ENCODE measurements at places on chromosomes 1 and 21.

DNA sequence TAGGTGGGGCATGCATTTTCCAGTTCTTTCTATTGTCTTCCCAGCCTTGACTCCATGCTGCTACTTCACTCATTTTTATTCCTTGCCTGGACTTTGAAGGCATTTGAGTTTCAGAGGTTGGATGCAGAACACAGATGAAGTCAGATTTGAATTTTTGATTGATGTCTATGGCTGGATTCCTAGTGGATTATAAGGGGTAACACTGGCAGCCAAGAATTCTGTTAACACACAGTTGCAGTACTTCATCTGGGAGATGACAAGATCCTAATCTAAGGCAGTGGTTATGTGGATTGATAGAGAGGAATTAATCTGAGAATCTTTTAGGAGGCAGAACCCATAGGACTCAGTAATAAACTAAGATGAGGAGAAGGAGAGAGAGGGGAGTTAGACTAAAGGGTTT lies 439.0 kb upstream of the USP24 start:
- no peak for DNase-seq

DNA sequence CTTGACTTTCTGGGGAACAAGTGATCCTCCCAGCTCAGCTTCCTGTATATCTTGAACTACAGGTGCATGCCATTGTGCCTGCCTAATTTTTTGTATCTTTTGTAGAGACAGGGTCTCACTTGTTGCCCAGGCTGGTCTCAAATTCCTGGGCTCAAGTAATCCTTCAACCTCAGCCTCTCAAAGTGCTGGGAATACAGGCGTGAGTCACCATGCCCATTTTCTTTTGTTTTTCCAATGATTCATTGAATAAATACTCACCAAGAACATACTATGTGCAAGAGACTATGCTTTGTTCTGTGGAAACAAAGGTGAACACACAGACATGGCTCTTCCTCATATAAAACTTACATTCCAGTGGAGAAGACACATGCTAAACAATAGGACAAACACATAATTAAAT lies 407.8 kb upstream of the DAB1 start:
- no peak for DNase-seq

DNA sequence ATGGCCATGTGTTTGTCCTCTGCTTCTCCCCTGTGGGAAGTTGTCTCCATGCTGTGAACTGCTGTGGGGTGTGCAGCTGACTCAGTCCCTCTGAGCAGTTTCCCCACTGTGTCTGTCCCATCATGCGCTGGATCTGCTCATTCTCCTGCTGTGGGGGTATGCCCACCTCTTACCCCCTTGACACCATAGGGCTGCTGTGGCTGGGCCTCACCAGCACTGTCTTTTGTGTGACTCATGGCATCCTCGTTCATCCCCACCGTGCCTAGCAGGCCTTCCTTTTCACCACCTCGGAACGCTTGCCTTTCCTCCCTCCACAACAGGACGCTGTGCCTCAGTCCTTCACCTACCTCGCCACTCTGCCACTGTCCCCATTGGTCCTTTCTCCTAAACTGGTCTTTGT lies 27.3 kb downstream of the VANGL2 start:
- no peak for DNase-seq

DNA sequence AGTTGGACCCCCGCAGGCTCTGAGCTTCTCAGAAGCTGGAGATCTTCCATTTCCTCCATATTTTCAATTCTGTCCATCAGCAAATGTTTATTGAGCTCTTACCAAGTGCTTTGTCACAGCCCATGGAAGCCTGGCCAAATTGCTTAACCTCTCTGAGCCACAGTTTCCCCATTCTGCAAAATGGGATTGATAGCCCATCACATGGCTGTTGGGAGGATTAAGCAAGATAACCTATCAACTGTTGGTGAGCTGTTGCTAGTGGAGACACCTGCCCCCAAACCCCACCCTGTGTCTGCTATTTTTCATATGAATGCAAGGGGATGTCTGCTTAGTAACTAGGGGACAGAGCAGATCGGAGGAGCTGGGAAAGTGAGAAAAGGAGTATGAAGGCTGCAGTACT lies 38.3 kb downstream of the CD34 start:
- no peak for DNase-seq

GRCh38 chr1:56331892-56332567 lies 247.3 kb downstream of the PLPP3 start:
- peak; percentile 86 for DNase-seq

- peak; percentile 40 for DNase-seq
Measured at GRCh38 chr1:84997667-84998600, 1.0 kb upstream of the MCOLN2 start.

DNA sequence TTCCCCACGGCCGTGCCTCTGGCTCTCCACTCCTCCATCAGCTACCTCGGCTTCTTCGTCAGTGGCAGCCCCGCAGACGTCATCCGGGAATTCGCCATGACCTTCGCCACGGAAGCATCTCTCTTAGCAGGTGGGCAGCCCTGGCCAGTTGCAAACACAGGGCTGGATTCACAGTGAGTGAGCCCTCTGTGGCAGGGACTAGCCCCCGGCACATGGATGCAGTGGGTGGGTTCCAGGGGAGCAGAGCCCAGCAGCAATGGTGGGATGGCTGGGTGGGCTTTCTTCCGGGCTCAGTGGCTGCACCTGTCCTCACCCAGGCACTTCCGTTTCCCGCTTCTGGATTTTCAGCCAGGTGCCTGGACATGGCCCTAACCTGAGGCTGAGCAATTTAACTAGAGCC lies 9.4 kb downstream of the UBASH3A start:
- no peak for DNase-seq

- no peak for DNase-seq
Measured at GRCh38 chr1:208117409-208117808, 126.8 kb downstream of the PLXNA2 start.

DNA sequence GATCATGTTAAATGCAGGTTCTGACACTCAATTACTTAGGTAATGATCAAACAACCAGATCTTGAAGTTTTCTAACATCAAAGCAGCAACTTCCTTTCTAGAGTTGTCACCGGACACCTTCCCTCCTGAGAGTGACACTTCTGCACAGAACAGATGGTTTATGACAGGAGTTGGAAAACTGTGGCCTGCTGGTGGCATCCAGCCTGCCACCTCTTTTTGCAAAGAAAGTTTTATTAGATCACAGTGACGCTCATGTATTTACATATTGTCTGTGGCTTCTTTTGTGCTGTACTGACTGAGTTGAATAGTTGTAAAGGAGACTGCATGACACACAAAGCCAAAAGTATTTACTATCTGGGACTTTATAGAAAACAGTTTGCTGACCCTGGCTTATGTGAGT lies 28.3 kb downstream of the DDR2 start:
- no peak for DNase-seq

- no peak for DNase-seq
Measured at GRCh38 chr1:182803846-182804245, 14.3 kb downstream of the NPL start.

DNA sequence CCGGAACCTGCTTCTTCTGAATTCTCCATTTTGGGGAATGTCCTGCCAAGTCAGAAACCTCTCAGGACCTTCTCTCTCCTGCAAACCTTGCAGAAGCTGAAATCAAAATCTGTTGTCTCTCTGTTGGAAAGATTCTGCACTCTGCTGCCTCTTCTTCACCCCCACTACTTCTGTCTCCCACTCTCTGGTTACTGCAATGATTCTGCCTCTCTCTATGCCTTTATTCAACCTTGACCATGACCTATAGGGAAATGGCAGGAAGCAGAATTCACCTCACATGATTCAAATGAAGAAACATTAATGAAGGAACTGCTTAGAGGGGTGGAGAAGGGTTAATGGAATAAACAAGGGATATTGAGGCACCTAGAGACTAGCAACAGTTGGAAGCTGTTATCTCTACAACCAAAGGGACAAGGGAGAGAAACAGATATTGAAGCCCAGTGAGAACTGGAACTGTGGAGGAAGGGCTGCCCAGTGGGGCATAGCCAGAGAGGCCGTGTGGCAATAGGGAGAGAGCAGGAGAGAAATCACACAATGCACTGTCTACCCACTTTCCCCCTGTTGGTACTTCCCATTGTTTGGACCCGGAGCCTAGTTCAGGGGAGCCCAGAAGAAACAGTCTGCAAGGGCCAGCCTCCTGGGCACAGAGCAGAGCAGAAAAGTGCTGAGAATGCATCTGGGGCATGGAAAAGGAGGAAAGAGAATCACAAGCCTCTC lies 76.1 kb upstream of the JUN start:
- no peak for DNase-seq

DNA sequence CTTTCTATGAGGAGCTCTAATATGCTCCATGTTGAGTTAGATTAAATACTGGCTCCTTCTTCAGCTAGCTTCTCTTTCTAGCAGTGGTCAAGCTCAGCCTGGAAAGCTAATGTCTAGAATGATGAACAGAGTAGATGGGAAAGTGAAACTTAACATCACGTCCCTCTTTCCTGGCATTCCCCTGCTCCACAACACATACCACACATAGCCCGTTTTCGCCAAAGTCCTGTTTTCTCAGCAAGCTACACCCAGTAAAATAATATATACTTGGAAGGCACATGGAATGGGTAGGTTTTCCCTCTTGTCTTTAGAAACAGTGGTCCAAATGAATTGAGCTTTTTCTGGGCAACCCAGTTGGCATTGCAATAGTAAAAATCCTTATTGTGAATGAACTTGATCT lies 3.8 kb downstream of the KRTAP27-1 start:
- no peak for DNase-seq

DNA sequence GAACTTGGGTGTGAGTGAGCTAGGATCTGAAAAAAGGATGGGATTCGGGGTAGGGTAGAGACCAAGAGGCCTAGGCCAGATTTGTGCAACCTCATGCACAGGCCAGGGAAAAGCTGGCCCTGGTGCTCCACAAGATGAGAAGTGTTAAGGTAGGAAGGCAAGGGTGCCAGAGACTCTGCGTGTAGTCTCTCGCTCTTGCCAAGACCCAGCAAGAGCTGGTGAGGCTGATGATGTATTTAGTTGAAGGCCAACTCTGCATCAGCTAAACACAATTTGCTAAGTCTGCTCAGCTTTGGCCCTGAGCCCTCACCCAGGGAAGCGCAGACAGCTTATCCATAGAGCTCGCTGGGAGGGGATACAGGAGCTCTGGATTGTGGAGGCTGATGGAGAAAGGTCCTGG lies 26.6 kb upstream of the SOX13 start:
- DNase-seq, result peak; percentile 52

- DNase-seq, result no peak
Measured at GRCh38 chr1:174052621-174053020, 30.5 kb upstream of the RC3H1 start.

DNA sequence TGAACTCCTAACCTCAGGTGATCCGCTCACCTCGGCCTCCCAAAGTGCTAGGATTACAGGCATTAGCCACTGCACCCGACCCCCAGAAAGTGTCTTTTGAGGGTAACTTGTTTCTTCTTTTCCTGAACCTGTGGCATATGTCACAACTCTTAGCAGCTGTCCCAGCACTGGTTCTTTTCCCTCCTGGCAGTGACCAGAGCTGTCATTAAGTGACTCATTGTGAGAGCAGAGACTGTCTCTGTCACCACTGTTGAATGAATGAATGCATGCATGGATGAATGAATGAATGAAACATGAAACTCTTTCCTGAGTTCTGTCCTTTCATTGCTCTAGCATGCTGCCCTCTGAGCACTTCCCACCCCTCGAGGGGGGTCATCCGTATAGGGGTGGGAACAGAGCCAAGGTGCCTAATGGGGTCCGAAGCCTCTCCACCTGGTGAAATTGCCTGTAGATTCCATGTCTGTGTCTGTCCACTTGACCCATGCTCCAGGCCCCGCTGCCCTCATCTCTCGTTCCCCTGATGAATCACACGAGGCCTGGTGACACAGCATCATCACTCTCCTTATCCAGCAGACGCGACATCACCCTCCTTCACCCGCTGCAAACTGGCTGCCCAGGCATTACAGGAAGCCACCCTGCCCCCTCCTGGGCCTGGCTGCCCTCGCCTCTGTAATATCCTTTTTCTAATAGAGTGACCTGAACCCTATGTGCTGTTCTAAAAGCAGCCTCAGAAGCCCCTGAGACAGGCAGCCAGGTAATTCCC lies 75.0 kb downstream of the IGSF21 start:
- peak; percentile 13 for DNase-seq

- DNase-seq, result no peak
Measured at GRCh38 chr1:160789702-160790611, 6.0 kb upstream of the LY9 start.

DNA sequence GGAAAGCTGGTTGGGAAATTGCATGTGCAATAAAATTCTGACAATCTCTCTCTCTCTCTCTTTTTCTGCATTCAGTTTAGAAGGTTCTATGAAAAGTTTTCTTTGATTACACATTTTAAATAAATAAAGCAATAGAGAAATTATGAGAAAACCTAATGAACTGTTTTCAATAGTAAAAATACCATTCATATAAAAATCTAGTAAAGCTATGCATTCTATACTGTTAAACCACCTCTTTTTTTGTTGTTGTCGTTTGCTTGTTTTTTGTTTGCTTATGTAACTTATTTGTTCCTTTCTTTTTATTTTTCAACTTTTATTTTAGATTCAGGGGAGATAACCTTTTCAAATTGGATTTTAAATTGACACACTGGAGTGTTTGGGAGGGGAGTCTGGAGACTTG lies 14.1 kb upstream of the OR2B11 start:
- DNase-seq, result no peak

DNA sequence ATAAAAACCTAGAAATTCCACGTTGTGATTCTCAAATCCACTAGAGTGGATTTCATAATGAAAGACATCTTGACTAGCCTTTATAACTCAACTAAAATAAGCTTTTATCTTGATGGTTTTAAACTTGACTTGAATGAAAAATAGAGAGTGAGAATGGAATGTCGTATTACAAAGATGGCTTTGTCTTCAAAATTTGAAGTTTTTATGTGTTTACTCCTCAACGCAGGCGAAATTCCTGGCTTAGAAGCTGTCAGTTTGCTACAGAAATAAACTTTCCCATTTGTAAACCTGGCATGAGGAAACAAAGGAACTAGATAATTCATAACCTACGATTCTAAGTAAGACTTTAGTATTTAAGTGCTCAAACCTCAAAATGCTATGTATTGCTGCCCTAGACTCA lies 90.0 kb upstream of the KRTAP19-8 start:
- no peak for DNase-seq

DNA sequence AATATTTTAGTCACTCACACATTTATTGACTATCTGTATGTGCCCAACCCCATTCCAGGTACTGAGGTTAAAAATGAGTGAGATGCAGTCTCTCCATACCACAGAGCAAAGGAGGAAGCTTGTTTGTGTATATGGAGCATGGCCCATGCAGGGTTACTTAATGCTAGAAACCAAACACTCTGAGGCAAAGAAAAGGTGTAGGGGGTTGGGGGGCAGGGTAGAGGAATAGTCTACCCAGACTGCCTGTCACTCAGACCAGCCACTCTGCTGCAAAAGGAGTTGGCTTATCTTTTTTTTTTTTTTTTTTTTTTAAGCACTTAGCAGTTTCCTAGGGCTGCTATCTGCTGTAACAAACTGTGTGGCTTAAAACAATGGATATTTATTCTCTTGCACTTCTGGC lies 19.8 kb downstream of the PGM1 start:
- no peak for DNase-seq

DNA sequence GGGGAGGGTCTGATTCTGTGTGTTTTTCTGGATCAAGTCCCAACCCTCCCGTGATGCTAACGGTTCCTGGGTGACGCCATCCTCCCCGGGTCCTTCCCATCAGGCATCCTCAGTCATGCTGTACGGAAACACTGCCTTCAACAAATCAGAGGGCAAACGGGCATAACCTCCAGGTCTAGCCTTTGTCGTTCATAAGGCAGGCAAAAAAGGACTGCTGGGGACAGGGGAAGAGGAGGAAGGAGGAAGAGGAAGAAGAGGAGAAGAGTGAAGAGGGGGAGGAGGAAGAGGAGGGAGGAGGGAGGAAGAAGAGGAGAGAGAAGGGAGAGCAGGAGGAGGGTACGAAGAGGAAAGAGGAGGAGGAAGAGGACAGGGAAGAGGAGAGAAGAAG lies 84.4 kb downstream of the ITPKB start:
- no peak for DNase-seq

- no peak for DNase-seq
Measured at GRCh38 chr1:168081373-168082007, 55.2 kb downstream of the GPR161 start.

Measured in ELF-1 (cell line).